ENCODE measurements at places on chromosomes 1 and 21. TPM values are rescaled to one million over a fixed set of nuclear protein-coding genes. Genes with fewer than 3 reads are reported as not detected.

DNA sequence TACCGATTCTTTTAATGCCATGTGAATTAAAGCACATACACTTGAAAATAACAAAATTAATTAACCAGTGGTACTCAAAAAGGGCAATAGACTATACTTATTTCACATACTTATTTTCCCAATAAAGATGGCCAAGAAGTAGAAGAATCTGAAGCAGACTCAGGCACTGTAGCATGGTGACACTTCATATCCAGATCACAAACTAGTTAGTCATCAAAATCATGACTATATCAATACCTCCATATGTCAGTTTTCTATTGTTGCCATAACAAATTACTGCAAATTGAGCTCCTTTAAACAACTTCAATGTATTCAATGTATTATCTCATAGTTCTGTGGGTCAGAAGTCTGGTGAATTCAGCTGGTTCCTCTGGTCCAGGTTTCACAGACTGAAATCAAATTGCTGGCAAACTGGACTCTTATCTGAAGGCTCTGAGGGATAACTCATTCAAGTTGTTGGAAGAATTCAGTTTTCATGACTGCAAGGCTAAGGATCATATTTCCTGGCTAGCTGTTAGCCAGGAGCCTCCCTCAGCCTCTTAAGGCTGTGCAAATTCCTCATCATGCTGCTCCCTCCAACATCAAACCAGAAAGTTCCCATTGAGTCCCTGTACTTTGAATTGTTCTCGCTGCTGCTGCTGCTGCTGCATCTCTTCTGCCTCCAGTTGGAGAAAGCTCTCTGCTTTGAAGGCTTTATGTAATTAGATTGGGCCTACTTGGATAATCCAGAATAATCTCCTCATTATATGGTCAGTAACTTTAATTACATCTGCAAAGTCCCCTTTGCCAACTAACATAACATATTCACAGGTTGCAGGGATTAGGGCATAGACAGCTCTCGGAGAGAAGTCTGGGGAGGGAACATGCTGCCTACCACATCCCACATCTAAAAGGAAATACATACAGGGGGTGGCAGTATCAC lies 91.5 kb downstream of the MRPL39 start:
- H3K4me1 ChIP-seq, result peaks cover 20% of the 10 kb centered on the region
- no peak for DNase-seq
- H3K27me3 ChIP-seq, result peaks cover 10% of the 10 kb centered on the region

DNA sequence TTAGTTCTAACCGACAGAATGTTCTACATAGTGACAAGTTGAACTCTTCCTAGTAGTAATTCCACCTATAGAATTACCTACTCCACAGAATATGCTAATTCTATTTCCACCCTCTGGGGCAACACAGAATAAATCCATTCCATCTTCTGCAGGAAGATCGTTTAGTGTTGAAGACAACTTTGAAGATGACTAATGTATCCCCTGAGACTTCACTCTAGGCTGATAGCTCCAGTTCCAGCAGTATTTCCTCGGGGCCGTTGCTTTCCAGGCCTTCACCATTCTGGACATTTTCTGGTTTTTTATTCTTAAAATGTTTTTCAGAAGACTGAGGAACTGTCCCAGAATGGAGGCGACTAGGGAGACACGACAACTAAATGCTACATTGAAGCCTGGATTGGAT lies 61.0 kb upstream of the CSF1 start:
- H3K4me3 ChIP-seq, result no peak overlapping the region
- H3K27me3 ChIP-seq, result peaks cover 10% of the 10 kb centered on the region
- H3K36me3 ChIP-seq, result no peaks in the 10 kb centered on the region
- DNase-seq, result no peak
- no peak overlapping the region for H3K27ac ChIP-seq

- H3K36me3 ChIP-seq, result no peaks in the 10 kb centered on the region
- no peak overlapping the region for H3K27ac ChIP-seq
- no peak for DNase-seq
- H3K27me3 ChIP-seq, result peaks cover 4% of the 10 kb centered on the region
- H3K4me3 ChIP-seq, result no peak overlapping the region
These were observed 90.9 kb downstream of the SLC30A10 start for GRCh38 chr1:219837274-219837993.

DNA sequence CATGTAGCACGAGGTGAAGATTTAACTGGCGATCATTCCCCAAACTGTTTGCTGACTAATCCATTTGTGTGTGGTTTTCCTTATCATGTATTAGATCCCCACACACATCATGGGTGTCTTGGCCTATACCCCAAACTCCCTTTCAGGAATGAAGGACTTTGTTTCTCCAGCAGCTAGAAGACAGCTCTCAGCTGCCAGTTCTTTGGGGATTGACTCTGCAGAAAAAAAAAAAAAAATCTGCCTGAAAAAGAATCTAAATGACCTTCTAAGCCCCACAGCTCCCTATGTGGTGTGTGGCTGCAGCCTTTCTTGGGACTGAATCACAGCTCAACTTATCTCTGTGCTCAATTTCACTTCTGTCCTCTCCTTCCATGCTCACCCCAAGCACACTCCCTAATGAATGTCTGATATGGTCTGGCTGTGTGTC lies 256.3 kb upstream of the DUSP10 start:
- H3K36me3 ChIP-seq, result no peaks in the 10 kb centered on the region
- H3K27me3 ChIP-seq, result no peaks in the 10 kb centered on the region
- no peak overlapping the region for H3K4me3 ChIP-seq

Gene CLIC4
- 11.0 TPM for total RNA-seq

DNA sequence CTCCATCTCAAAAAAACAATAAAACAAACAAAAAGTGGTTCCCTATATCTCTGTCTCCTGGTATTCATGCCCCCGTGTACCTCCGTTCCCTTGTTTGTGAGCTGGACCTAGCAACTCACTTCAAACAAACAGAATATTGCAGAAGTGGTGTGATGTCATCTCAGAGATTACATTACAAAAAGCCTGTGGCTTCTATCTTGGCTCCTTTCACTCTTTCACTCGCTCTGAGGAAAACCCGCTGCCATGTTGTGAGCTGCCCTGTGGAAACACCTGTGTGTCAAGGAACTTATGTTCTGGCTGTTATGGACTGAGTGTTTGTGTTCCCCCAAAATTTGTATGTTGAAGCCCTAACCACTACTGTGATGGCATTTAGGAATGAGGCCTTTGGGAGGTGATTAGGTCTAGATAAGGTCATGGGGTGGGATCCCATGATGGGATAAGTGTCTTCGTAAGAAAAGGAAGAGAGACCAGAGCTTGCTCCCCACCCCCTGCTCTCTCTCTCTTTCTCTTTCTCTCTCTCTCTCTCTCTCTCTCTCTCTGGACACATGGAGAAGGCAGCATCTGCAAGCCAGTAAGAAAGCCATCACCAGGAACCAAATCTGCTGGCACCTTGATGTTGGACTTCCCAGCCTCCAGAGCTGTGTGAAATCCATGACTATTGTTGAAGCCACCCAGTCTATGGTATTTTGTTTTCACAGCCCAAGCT lies 7.4 kb upstream of the HYI start:
- peaks cover 7% of the 10 kb centered on the region for H3K4me1 ChIP-seq
- no peak overlapping the region for H3K4me3 ChIP-seq

- peaks cover 59% of the 10 kb centered on the region for H3K4me1 ChIP-seq
- H3K27ac ChIP-seq, result peak overlapping the region; percentile 51
- H3K27me3 ChIP-seq, result no peaks in the 10 kb centered on the region
- H3K36me3 ChIP-seq, result no peaks in the 10 kb centered on the region
These were observed 16.0 kb downstream of the DHRS3 start for GRCh38 chr1:12601700-12602658.

Gene BTBD8
- total RNA-seq, result 1.3 TPM

GRCh38 chr1:145985502-145986439 lies 10.6 kb downstream of the TXNIP start:
- peaks cover 55% of the 10 kb centered on the region for H3K4me1 ChIP-seq
- no peak for DNase-seq
- H3K27me3 ChIP-seq, result no peaks in the 10 kb centered on the region
- H3K27ac ChIP-seq, result no peak overlapping the region

DNA sequence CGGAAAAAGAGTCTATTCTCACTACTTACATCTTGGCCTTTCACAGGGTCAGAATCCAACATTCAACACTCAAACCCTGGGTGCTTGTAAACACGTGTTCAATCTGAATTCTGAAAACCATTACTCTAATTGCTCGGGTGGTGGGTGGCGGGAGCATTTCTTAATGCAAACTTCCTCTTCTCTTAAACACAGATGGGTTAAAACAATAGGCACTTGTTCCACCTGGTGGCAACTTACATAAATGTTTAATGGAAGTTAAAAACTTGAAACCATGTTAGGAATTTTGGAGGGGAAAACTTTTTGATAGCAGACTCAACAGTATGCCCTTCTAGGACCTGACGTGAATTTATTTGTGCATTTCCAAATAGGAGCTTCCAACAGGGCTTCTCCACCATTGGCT lies 23.4 kb upstream of the TDRD10 start:
- H3K27me3 ChIP-seq, result peaks cover 6% of the 10 kb centered on the region
- peaks cover 8% of the 10 kb centered on the region for H3K4me1 ChIP-seq
- H3K4me3 ChIP-seq, result no peak overlapping the region
- no peaks in the 10 kb centered on the region for H3K36me3 ChIP-seq
- DNase-seq, result no peak

GRCh38 chr1:169586395-169587255 lies at the start of gene F5:
TSS of gene F5 (minus strand) at chr1:169586481. CDS start at chr1:169586386, 95 bp downstream.
- H3K27ac ChIP-seq, result peak within 1 kb of the TSS; percentile 57
- peak; percentile 68 for DNase-seq
- peaks cover 6% of the 10 kb centered on the region for H3K4me1 ChIP-seq
- H3K36me3 ChIP-seq, result no peaks in the 10 kb centered on the region
- H3K4me3 ChIP-seq, result peak within 1 kb of the TSS; percentile 26

- no peaks in the 10 kb centered on the region for H3K36me3 ChIP-seq
- peaks cover 28% of the 10 kb centered on the region for H3K4me1 ChIP-seq
- no peak for DNase-seq
- H3K27ac ChIP-seq, result no peak overlapping the region
These were observed 8.2 kb upstream of the IRF2BP2 start for GRCh38 chr1:234617986-234618736.

DNA sequence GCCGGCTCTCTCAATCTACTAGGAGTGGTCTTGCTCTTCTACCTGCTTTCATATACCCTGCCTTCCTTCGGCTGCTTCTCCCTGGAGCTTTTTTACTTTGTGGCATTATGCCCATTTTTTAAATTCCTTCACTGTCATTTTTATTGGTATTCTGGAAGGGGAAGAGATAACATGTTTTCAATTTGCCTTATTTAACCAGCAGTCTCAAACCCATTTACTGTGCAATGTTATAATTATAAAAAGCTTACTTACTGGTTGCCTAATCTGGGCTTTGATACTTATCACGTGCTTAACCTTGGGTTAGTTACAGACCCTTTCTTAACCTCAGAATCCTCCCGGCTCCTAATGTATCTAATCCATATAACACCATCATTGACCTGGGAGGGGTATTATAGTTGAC lies 128.1 kb downstream of the SIPA1L2 start:
- H3K4me3 ChIP-seq, result no peak overlapping the region
- peaks cover 14% of the 10 kb centered on the region for H3K27me3 ChIP-seq
- H3K27ac ChIP-seq, result no peak overlapping the region

DNA sequence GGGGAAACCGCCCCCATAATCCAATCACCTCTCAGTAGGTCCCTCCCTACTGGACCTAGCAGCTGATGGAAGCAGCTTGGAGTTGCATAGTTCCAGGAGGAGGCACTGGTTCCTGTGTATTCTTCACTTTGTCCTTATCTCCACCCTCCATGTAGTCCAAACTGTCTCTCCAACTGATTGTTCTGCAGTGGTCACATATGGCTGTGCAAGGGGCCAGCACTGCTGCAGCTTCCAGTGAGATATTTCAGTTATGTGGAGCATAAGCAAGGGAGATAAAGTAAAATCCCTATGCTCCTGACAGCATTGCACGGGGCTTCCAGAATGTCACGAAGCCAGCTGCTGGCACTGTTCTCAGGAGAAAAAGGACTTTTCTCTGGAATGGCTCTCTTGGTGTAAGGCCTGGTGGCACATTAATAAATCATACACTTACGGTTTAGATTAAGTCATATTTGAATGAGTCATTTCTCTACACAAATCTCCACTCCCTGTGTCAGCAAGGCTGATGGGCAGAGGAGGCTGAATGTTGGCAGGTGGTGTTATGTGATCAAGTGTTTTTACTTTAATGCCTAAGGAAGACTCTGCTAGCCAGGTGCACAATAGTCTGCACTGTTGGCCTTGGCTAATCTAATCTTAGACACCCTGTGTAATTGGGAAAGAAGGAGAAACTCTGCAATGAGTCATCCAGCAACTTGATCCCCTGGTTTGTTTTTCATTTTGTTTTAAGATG lies 93.4 kb downstream of the KCNK1 start:
- DNase-seq, result no peak
- peaks cover 22% of the 10 kb centered on the region for H3K27me3 ChIP-seq
- H3K4me1 ChIP-seq, result no peaks in the 10 kb centered on the region
- H3K4me3 ChIP-seq, result no peak overlapping the region
- H3K27ac ChIP-seq, result no peak overlapping the region
- no peaks in the 10 kb centered on the region for H3K36me3 ChIP-seq

Gene RCSD1
- total RNA-seq, result 30.9 TPM
